ENCODE measurements at places on chromosomes 6 and 20.

DNA sequence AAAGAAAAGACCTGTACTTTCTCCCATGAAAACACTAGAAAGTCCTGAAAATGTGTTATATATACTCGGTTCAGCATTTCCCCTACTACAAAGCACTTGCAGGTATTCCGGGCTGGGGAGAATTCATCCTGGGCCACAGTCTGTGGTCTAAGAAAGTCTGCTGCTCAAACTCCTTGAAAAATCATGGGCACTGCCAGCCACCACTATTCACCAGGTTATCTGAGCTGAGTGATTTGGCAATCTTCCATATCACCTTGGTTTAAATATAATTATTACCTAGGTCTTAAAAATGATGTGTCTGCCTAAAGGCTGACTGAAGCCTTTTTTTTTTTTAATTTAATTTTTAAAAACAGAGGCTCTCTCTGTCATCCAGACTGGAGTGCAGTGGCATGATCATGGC lies 11.3 kb downstream of the FKBP5 start:
- DNase-seq, result no peak

DNA sequence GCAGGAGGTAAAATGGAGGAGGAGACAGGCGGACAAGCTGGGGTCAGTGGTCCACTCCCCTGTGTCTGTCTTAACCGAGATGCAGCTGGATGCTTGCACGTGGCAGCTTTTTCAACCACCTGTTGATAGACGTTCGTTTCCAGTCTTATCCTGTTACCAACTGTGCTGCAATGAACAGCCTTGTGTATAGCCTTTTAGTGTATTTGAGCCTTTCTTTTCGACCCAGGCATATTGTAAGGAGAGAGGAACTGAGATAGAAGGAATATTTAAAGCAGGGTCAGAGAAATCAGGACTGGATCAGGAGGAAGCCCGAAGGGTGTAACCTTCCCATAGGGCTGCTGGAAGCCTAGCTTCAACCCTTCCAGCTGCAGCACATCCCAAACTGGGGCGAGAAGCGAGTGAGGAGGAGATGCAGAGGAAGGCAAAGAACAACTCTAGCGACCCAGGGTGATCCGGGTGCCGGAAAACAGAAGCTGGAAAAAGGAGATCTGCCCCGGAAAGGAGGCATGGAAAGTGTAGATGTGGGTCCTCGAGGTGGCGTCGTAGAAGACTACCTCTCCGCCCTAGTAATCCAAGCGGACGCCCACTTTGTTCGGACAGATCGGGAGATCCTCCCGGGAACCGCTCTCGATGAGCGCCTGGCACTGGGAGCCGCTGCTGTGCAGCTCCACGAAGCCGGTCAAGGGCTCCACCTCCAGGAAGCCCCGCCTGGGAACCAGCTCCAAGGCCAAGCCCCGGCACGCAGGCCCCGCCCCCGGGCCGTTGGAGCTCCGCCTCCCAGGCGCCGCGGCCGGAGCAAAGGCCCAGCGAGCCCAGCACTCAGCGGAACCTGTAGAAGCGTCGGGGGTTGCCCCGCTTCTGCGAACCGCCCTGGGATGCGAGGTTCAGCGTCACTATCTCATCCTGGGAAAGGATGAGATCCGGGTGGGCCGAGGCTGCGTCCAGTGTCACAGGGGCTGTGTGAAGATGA lies 11.2 kb downstream of the TRIM31 start:
- peak; percentile 18 for DNase-seq

DNA sequence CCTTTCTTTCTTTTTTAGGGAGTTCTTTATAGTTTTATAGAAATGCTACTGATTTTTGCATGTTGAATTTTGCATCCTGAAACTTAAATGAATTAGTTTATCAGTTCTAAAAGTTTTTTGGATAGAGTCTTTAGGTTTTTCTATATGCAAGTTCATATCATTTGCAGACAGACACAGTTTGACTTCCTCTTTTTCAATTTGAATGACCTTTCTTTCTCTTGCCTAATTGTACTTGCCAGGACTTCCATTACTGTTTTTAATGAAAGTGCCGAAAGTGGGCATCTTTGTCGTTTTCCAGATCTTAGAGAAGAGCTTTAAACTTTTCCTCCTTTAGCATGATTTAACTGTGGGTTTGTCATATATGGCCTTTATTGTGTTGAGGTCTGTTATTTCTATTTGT lies 21.1 kb upstream of the EDN1 start:
- DNase-seq, result no peak

DNA sequence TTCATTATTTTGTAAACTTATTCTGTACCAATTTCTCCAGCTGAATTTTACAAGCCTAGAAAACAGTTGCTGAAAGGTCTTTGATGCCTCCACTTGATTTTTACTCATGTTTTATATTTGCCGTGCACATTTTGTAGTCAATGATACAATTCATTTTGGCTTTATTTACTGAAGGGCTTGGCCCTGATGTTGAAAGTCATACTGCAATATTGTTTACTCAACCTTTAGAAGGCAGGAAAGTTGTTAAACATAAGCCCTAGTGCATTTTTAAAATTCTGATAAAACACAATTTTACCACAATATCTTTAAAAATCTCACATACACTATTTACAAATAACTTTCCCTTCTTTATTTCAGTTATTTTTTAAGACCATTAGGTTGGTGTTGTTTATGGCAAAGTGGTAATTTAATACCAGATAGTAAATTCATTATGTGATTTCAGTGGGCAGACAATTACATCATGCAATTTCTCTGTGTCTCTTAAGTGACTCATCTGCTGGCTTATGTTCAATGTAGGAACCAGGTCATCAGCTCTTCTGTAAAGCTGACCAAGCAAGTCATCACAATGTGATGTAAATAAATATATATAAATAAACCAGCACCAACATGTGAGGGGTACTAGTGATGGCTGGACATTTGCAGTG lies 121.1 kb upstream of the SLC35B3 start:
- DNase-seq, result no peak

DNA sequence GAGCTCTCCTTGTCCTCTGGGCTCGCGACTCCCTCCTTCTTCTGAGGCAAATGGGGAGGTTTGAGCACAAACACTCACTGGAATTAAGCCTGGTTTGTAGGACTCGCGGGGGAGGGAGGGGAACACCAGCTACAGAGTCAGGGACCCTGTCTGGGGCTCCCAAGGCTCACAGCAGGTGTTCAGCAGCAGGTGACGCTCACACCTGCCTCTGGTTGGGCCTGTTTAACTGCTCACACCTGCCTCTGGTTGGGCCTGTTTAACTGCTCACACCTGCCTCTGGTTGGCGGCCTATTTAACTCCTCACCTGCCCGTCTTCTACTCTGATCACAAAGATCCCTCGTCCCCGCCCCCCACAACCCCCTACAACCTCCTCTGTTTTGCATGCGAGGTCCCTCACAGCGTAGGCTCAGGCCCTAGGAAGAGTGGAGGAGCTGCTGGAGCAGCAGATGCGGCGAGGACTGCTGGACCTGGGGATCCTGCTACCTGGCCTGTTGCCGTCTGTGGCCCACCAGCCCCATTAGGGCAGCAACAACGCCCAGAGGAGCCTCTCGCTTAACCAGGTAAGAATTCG lies 181.9 kb downstream of the ERMARD start:
- no peak for DNase-seq

- no peak for DNase-seq
Observed at GRCh38 chr20:2217857-2218539, 77.8 kb upstream of the TGM3 start.

DNA sequence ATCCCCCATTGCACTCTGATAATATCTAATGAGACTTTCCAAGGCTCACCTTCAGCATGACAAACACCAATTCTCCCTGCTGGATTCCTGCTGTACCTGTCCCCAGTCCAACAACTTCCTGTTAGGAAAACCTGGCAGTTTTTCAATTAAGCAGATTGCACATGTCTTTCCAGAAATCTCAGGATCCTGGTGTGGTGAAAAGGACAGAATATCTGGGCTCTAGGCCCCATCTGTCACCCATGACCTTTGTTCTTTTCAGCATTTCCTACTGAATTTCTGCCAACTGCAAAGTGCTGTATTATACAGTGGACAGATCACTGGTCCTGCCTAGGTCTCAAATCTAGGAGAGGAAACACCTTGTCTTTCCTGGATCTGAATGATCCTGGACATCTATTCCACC lies 27.7 kb upstream of the DTNBP1 start:
- no peak for DNase-seq

GRCh38 chr6:136244061-136244616 lies 6.0 kb downstream of the MTFR2 start:
- no peak for DNase-seq

DNA sequence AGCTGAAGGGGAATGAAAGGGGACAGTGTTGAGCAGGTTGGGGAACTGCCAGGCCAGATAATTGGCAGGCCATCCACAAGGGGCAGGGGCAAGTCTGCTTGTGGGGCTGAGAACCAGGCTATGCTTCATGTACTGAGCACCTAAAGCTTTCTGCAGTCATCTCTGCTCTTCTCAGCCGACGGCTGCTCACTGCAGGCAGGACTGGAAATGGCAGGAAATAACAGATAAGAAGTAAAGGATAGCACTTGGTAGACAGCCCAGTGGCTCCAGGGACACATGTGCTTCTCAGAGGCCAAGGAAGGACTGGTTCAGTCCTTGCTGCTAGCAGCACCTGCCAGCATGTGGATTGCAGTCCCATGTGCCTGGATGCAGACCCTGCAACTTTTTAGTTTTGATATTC lies 89.8 kb downstream of the CD164 start:
- no peak for DNase-seq

GRCh38 chr6:45807311-45808041 lies 208.2 kb downstream of the CLIC5 start:
- DNase-seq, result no peak

DNA sequence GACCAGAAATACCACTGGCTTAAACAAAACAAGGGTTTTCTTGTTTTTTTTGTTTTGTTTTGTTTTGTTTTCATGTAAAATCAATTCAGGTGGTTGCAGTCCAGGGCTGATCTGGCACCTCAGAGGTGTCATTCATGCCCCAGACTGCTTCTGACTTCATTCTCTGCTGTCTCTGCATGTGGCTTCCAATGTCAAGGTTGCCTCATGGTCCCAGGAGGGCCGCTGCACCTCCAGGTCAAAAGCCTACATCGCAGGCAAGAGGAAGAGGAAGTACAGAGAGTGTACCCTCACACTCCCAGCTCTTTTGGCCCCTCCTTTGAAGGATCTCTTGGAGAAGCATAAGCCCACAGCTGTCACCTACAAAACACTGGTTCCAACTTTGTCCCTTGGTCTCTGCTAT lies 1.4 kb upstream of the BTN3A1 start:
- no peak for DNase-seq

DNA sequence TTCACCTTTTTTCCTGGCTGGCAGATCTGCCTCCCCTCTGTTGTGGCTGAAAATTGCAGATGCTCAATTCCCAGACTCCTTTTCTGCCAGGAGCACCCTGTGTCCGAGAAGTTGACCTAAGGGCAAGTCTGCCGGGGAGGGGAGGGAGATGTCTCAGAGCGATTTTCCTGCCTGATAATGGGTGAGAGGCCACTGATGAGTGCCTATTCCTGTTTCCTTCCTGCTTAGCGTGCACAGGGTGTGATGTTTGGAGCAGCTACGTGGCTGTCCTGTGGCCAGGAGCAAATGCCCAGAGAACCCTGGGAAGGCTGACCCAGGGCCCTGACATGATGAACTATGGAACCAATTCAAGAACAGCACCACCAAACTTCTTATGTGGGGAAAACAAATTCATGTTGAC lies 22.5 kb downstream of the SOX4 start:
- DNase-seq, result no peak

- no peak for DNase-seq
Observed at GRCh38 chr20:7856756-7857155, 83.5 kb downstream of the HAO1 start.

DNA sequence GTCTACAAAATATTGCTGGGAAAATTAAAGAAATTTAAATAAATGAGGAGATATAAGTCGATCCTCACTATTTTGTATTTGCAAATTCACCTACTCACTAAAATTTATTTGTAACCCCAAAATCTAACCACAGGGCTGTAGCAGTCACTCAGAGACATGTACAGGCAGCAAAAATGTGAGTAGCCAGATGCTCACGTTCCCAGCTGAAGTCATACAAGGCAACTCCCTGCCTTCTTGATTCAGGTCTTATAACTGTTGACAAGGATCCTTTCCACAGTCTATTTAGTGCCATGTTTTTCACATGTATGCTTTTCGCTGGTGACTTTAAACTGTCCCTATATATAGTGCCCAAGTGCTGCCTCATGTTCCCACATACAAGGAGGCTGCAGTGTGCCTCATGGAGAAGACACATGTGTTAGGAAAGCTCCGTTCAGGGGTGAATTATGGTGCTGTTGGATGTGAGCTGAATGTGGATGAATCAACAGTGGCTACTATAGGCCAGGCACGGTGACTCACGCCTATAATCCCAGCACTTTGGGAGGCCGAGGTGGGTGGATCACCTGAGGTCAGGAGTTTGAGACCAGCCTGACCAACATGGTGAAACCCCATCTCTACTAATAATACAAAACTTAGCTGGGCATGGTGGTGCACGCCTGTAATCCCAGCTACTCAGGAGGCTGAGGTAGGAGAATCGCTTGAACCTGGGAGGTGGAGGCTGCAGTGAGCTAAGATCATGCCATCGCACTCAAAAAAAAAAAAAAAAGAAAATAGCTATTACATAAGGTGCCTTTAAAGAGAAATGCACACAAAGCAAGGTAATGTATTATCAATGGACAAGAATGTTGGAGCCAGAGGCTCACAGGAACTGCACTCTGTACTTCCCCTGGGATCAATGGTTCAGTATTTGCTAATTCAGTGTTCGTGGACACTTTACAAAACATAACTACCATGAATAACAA lies 55.3 kb downstream of the STK35 start:
- DNase-seq, result no peak

- no peak for DNase-seq
Observed at GRCh38 chr20:48556956-48557355, 270.8 kb downstream of the PREX1 start.

GRCh38 chr6:4348462-4349112 lies 213.2 kb upstream of the ECI2 start:
- DNase-seq, result no peak

DNA sequence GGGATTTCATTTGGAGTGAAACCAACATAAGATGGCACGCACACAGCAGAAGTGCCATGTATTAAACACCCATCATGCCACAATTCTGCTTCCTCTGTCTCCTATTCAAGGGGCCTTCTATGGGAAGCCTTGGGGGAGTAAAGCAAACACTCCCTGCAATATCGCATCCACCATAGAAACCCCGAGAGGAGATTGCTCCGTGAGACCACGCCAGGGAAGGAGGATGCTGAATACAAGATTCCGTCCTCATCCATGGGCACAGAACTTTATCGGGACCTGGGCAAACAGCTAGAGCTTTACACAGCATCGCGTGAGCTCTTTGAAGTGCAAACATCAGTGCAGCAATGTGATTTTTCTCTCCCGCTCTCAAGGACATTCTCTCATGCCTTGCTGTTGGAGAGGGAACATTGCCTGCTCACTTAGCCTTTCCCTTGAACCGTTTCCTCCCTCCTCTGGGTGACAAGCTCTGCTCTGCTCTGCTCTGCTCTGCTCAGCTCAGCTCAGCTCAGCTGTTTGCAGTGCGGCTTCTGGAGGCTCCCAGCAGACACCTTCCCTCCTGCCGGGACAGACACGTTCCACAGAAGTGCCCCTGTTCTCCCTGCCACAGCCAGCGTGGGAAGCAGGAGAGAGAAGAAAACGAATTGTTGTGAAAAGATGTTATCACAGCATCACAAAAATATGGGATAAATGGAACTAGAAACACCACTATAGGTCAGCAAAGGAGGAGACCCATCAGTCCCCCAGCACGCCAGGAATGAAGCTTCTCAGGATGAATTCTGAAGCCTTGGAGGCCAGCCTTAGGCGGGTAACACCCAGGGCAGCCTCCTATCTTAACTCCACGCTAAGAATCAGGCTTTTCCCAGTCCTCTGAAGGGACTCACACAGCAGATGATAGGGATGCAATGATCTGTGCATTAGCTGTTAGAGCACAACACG lies 48.2 kb downstream of the RNASET2 start:
- no peak for DNase-seq

All from activated CD4-positive, CD25-positive, alpha-beta regulatory T cell (primary cell).